ENCODE measurements at places on chromosomes 3 and 15. TPM values are rescaled to one million over a fixed set of nuclear protein-coding genes. Genes with fewer than 3 reads are reported as not detected.
A peak's percentile ranks its signal among the peaks of the same experiment; 100 is the strongest.

DNA sequence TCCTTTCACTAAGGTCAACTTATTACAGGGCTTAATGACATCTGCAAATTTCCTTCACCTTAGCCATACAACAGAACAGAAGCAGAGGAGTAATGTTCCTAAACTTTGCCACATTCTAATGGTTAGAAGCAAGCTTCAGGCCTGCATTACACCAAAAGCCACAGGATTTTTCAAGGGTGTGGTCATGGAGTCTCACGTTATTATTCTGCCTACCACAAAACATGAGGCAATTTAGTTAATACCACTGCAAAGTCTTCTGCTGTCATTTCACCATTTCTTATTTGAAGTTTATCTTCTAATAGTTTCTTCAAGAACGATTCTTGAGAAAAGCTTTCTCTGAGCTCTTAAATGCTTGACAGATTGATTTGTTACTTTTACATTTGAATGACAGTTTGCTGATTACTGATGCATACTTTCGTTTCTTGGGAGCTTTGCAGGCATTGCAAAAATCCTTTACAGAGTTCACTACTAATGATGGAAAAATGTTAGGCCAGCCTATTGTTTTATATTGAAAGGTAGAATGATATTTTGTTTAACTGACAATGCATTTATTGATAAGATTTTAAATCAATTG, 1257.1 kb downstream of the NSUN3 start:
- no peak for DNase-seq

GRCh38 chr15:74960286-74960685, 3.7 kb upstream of the RPP25 start:
- DNase-seq: no peak

- peak; percentile 10 for DNase-seq
Observed at GRCh38 chr3:170476291-170476690, 57.6 kb downstream of the CLDN11 start.

The FBXL22 gene
- total RNA-seq: not detected

The BNC1 gene
- 2.9 TPM for total RNA-seq

GRCh38 chr3:72371431-72371830, 476.8 kb downstream of the SHQ1 start:
- DNase-seq: no peak

DNA sequence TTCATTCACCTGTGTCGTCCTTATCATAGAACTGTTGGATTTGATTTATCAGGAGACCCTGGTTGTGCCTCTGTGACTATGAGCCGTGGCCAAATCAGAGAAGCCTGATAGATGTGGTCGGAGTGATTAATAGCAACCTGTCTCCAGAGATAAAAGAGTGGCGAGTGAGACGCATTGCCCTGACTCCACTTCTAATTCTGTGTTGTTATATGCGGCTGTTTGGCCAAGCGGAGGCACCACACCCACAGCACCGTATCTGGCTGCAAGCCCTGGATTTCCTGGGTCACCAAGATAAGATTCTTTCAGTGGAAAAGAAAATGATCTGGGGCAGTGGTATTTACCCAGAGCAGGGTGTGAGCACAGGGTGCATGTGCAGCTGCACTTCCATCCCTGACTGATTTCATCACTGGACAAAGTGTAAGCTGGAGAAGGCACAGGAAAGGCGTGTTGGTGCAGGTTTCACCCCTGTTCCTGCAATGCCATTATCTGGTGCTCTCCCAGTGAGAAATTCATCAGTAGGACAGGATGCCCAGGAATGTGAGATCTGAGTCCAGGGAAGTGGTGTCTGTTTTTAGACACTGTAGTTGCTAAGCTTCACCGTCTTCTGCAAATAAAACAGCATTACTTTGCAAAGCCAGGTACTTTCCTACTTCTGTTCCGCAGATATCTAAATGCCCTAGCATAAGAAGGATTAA, 84.6 kb downstream of the CD47 start:
- DNase-seq: peak; percentile 60

GRCh38 chr3:120816728-120817127, 74.2 kb downstream of the GTF2E1 start:
- no peak for DNase-seq

The FRMD4B gene
- total RNA-seq: 77.7 TPM

DNA sequence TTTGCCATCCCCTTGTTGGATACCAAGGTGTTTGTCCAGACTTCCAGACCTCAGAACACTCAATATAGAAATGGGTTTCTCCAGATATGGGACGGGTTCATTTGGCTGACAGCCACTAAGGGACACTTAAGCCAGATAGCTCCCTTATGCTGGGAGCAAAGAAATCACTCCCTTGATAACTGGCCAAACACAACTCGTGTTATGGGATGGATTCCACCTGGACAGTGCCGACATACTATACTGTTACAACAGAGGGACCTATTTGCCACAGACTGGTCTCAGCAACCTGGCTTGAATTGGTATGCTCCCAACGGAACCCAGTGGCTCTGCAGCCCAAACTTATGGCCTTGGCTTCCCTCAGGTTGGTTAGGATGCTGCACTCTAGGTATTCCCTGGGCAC, 114.0 kb upstream of the PLCL2 start:
- DNase-seq: no peak

The PPP1R14D gene
- not detected for total RNA-seq

The CHL1 gene
- not detected for total RNA-seq

The SLCO2A1 gene
- 1.4 TPM for total RNA-seq

- DNase-seq: peak; percentile 68
Observed at GRCh38 chr3:64888840-64889392, 201.1 kb upstream of the ADAMTS9 start.

- DNase-seq: no peak
Observed at GRCh38 chr15:52232327-52232726, 41.1 kb upstream of the GNB5 start.

The PLEKHO2 gene
- total RNA-seq: 24.9 TPM

- no peak for DNase-seq
Observed at GRCh38 chr15:60899322-60899966, 329.7 kb downstream of the RORA start.

GRCh38 chr3:17398959-17399551, 343.4 kb downstream of the TBC1D5 start:
- DNase-seq: no peak

DNA sequence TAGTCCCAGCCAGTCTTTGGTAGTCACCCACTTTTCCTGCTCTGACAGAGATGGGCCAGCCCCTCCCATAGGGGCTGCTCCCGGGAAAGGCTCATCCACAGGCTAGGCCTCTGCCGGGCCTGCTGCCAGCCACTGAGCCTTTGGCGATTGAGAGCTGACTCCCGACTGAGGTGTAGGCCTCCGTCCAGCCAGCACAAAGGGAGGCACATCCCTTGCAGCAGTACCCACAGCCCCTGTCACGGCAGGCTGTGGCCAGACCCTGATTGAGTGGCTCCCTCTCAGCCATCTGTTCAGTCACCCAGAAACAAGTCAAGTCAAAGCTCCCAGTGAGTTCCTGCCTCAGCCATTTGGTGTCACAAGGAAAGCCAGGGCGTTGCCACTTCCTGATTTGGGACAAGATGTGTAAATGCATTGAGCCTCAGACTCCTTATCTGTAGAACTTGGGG, 6.2 kb upstream of the PAK6 start:
- no peak for DNase-seq

The C3orf22 gene
- total RNA-seq: not detected

GRCh38 chr15:45166834-45167630, 20.7 kb downstream of the SHF start:
- peak; percentile 72 for DNase-seq

The BTLA gene
- not detected for total RNA-seq

DNA sequence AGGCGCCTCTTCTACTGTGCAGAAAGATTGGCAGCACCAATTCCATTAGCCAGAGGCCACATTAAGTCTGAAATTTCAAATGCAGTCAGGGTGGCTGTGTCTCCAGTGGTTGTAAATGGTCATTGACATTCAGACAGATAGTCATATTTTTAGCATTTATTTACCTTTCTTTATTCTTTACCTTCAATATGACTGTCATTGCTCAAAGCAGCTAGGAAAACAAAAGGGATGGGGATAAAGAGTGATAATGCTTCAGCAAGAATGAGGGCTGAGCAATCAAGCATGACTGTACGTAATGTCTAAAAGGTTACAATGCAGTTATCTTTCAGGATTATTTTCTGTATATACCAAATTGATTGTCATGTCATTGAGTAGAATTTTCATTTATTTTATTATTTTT, 360.4 kb downstream of the EFHB start:
- DNase-seq: no peak

The MESP2 gene
- not detected for total RNA-seq

- DNase-seq: no peak
Observed at GRCh38 chr3:36095238-36095637, 285.1 kb upstream of the STAC start.

GRCh38 chr15:95087253-95087609, 855.9 kb downstream of the MCTP2 start:
- DNase-seq: no peak

The MB21D2 gene
- total RNA-seq: 7.4 TPM

Data from endothelial cell of umbilical vein (primary cell).